ENCODE measurements at places on chromosomes 2 and 18.

DNA sequence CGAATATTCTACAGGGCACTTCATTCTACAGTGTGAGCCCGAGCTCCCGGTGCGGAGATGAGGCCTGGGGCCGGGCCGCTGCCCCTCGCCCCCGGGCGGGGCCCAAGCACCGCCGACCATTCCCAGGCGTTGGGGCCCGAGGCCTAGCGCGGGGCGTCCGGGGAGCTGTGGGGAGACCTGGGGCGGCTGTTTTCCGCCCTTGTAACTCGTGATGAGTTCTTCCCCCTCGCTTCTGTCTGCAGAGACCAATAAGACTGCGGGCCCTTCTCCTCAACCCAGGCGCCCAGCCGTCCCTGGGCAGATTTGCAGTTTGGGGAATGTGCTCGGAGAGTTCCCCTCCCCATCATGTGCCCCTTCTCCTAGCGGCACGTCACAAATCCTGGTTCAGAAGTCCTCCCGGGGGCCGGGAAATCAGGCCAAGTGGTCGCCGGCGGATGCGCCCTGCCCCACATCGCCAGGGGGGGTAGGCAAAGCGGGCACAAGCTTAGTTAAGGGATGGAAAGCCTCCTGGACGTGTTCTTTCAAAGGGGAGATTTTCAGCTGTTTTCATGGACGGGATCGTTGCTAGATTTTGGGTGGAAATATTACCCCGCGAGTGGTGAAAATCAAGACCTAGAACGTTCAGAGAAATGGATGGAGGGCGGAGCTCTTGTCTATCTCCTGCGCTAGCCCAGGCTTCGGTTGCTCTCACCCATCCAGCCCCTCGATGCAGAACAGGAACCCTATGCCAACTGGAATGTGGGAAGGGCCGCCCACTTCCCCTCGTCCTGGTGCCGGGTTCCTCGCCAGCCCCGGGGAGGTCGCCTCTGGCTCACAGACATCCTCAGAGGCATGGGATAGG, 18.8 kb upstream of the HAAO start:
- DNase-seq: peak; percentile 21

GRCh38 chr18:75010278-75010677, 198.7 kb downstream of the PTGR3 start:
- no peak for DNase-seq

DNA sequence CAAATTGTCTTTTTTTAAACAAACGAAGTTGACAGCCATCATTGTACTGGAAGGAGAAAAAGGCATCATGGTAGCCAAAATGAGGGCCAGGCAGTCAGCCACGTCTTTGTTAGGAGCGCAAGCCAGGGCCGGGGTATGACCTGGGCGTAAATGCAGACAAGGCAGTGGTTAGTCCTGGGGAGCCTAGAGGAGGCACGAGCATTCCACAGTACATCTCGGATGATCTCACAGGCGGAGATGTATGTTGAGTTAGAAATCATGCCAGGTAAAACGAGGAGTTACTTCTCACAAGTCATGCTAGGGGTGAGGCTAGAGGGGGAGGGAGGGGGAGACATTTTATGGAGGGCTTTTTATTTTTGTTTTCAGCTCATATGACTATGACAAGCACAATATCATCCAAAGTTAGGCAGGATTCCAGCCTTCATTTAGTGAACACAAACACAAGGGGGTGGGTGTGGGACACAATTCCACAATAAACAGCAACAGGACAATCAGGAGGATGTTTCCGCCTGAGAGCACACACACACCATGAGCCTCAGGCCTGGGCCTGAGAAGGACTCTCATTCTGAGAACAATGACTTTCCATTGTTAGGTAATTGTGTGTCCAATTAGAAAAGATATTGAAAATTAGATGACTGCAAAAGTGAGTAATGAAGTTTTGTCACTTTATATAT, 64.4 kb upstream of the PGAP1 start:
- DNase-seq: no peak

- no peak for DNase-seq
Observed at GRCh38 chr2:134233728-134234136, 20.1 kb upstream of the MGAT5 start.

DNA sequence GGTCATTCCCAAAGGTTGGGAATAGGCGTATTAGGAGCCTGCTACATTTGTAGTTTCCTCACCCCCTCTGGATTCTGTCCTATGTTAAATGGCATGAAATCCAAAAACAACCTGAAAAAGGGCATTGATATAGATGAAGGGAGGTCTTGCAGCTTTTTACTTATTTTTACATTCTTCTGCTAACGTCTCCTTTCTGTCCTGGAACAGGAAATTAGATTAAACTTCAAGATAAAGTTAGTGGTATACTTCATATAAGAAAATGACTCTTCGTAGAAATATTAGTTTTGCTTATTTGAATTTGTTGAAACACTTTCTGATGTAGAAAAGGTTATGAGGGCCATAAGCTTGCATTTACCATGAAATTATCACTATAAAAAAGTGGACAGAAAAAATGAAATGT, 694.5 kb downstream of the ADCYAP1 start:
- DNase-seq: no peak

GRCh38 chr2:55108456-55109160, 58.4 kb upstream of the RTN4 start:
- no peak for DNase-seq

DNA sequence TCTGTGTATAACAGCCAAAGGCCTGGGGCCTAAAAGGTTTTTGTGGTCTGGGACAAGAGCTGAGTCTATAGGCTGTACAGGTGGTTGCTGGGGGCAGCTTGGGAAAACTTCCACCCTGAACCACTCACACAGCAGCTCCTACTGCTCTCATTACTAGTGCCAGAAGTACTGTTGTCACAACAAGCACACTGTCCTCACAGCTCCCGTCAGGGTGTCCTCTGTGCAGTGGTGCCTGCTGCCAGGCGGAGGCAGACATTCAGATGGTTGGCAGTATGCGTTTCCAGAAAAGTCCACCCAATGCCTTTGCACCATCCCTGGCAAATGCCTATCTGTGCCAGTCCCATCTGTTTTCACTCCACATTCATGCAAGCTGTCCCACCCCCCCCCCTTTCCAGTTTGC, 58.5 kb downstream of the EPAS1 start:
- DNase-seq: no peak

- DNase-seq: no peak
Observed at GRCh38 chr2:145379934-145380333, 860.0 kb upstream of the ZEB2 start.

- no peak for DNase-seq
Observed at GRCh38 chr2:96146881-96147592, 1.8 kb upstream of the DUSP2 start.

GRCh38 chr2:152042636-152043615, 55.9 kb downstream of the CACNB4 start:
- no peak for DNase-seq

DNA sequence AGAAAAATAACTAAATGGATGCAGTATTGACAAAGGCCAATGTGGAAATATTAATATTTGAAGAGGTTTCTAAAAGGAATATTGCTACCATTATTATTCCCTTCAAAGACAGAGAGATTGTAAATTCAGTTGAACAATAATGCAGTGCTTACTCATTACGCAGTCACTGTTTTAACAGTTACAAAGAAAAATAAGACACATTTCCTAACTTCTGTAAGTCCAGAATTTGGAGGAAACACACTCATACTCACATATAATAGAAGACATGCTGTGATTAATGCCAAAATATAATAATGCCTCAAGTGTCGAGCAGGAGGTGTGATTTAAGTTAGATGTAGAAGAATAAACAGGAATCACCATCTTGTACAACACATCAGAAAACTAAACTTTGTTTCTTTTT, 389.2 kb downstream of the FBXO15 start:
- DNase-seq: no peak

- no peak for DNase-seq
Observed at GRCh38 chr2:226600184-226600583, 199.4 kb downstream of the IRS1 start.

DNA sequence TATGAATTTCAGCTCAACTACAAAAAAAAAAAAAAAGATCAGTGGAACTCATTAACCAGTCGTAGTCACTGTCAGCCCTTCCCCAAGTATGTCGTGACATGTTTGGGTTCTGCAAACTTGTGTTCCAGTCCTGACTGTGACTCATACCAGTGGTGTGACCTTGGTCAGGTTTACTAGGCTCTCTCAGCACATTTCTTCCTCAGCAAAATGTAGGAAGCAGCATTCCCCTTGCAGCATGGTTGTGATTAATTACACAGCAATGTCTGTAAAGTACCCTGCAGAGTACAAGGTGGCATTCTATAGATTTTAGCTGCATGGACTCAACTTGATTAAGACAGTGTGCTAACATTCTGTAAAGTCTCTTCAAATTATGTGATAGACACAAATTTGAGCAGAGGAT, 156.9 kb downstream of the LAMA1 start:
- no peak for DNase-seq

GRCh38 chr2:1746174-1747064, 2.1 kb upstream of the PXDN start:
- DNase-seq: no peak

- DNase-seq: no peak
Observed at GRCh38 chr2:134558208-134558830, 160.5 kb downstream of the TMEM163 start.
